Tibial artery (tissue), 4 donors: ENCODE measurements at places on chromosomes 5 and 9.

DNA sequence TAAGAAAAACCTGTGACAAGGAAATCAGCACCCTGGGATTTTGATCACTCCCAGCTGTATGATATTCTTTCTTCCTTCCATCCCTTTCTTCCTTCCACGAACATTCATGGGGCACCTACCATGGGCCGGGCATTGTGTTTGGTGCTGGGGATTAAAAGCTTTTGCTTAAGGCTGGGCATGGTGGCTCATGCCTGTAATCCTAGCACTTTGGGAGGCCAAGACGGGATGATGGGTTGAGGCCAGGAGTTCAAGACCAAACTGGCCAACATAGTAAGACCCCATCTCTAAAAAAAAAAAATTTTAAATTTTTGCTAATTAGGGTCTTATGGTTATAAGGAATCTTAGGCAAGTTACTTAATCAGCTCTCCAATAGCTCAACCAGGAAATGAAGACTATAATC, 48.5 kb upstream of the CLINT1 start:
- no peak for DNase-seq

DNA sequence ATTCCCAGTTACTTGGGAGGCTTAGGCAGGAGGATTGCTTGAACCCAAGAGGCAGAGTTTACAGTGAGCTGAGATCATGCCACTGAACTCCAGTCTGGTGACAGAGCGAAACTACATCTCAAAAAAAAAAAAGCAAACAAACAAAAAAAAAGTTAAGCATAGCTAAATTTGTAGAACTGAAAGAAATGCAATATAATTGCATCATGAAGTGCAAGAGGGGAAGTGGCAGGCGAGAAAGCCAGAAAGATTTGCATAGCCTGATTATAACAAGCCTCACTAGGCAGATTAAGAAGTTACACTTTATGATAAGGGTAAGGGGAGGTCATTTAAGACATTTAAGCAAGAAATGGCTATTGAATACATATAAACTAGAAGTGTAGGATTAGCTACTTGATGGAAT, 187.1 kb downstream of the EDIL3 start:
- no peak for DNase-seq

- DNase-seq, result no peak
These were observed 94.5 kb downstream of the PLPP1 start for GRCh38 chr5:55440188-55440646.

DNA sequence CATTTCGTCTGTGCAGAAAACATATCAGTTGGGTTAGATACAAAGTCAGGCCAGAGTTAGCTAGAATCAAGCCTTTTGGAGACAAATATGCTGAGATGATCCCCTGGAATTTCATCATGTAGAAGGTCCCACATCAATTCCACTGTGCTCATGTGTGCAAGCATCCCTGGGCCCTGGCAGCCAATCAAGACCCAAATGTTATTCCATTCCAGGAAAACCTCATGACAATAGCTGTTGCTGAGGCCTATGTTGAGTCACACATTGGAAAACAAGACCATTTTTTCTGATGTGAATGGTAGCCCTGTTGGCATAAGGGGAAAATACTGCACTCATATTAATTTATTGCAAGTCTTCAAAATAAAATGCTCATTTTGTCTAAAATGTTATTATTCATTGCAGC, 11.5 kb downstream of the SPOCK1 start:
- peak; percentile 82 for DNase-seq

DNA sequence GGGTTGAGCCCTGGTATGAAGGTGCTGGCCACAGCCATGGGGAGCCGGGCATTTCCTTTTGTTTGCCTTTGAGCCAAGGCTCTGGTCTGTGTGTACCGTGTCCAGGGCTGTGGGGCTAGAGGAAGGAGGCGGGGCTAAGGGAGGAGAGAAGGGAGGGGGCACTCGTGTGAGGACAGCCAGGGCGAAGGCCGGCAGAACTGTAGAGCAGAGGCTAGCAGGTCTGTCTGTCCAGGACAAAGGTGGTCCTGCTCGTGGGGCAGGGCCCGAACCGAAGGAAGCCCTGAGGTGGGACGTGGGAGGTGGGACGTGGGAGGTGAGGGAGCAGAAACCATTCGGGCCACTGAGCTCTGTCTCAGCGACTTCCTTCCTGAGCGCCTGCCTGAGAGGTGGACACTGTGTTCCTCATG, 41.3 kb upstream of the TESK1 start:
- peak; percentile 74 for DNase-seq

DNA sequence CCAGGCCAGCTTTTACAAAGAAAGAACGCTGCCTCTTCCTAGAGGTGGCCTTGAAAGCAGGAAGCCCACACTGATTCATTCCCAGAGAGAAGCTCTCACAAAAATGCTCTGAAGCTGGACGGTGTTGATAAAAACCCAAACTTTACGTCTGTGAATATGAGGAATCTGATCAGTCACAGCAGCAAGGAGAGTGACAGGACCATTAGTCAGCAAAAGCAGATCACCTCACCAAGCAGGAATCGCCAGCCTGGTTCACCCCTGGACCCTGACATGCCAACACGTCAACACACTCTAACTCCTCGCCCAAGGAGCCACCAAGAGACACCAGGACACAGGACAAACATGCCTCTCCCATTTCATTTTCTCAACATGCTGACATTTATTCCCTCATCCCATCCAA, 70.6 kb upstream of the ZNF622 start:
- DNase-seq, result no peak

DNA sequence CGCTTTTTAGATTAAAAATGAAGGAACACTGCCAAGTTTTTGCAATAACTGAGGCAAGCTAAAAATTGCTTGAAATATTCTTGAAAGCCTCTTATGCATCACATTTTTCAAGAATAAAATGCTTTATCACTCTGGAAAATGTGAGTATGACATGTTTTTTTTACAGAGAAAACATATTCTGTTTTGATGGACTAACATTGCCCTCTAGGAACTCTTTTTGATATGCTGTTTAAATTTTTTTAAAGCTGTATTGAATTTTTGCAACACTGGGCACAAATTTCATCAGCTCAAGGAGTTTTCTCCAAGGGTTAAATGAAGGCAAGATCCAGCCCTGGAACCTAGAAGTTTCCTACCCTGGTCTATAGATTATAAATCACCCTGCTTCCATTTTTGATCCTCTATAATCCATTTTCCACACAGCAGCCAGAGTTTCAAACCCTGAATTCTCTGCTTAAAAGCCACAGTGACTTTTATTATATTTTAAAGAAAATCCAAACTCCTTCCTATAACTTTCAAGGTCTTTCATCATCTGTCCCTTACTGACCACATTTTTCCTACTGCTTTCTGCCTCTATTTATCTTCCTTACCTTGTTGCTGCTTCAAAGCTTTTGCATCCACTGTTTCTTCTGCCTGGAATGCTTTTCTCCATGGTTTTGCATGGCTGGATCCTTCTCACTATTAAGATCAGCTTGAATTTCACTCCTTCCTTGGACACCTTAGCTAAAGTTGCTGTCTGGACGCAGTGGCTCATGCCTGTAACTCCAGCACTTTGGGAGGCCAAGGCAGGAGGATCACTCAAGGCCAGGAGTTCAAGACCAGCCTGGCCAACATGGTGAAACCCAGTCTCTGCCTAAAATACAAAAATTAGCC, 60.9 kb downstream of the IL31RA start:
- no peak for DNase-seq

- DNase-seq, result no peak
These were observed 19.4 kb downstream of the DTWD2 start for GRCh38 chr5:118968925-118969375.

- no peak for DNase-seq
These were observed 83.3 kb downstream of the DAPK1 start for GRCh38 chr9:87580941-87581438.

DNA sequence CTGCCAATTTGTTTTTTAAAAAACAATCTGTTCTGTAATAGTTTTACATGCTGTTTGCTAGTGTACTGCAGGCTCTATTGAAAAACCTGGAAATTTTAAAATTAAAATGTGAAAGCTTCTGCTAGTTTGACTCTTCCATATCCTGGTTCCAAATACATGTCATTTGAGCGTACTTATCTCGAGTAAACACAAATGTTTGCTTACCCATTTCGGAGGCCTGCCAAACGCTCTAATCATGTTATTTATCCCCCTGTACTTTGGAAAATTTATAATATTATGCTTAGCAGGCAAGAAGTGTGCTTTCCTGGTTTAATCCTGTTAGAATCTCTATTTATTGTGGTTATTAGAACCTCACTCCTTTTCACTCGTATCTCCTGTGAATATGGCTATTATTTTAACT, 476.8 kb upstream of the CYLC2 start:
- DNase-seq, result no peak

DNA sequence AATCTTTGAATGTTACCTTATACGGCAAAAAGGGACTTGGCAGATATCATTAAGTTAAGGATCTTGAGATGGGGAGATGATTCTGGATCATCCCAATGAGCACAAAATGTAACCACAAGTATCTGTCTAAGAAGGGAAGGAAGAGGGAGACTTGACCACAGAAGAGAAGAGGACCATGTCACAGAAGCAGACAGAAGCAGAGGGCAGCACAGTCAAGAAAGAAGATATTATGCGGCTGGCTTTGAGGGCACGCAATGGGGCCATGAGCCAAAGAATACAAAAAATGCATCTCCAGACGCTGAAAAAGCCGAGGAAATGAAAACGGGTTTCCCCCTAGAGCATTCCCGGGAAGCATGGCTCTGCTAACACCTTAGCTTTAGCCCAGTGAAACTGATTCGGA, 225.3 kb downstream of the NR2F1-AS1 start:
- no peak for DNase-seq

GRCh38 chr5:154595662-154596061, 117.6 kb upstream of the HAND1 start:
- DNase-seq, result no peak

- no peak for DNase-seq
These were observed 25.9 kb upstream of the UNC5A start for GRCh38 chr5:176784218-176785165.

DNA sequence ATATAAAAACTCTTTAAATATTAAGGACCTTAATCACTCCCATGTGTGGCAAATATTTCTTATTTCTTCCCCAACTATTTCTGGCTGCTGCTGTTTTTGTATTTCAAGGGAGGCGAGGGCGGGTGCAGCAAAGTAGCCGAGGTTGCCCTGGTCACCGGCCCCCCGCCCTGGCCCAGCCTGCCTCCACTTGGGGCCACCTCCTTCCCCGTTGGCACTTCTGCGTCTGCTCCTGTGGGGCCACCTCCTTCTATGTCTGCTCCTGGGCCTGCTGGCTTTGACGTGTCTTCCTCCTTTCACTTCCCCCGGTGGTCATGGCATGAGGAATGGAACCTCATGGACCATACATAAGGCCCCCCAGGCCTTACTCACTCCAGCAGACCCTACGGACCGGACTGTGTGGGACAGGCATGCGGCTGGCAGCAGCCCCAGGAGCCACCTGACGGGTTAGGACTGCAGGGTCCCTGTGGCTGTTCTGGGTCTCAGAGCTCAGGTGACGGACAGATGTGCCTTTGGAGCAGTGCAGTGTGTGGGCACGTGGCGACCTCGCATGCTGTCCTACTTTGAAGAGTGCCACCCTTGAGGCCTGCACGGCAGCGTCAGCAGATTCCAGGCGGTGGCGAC, 5.8 kb upstream of the ENTPD8 start:
- no peak for DNase-seq

GRCh38 chr9:88724331-88724730, 189.4 kb downstream of the NXNL2 start:
- DNase-seq, result no peak

DNA sequence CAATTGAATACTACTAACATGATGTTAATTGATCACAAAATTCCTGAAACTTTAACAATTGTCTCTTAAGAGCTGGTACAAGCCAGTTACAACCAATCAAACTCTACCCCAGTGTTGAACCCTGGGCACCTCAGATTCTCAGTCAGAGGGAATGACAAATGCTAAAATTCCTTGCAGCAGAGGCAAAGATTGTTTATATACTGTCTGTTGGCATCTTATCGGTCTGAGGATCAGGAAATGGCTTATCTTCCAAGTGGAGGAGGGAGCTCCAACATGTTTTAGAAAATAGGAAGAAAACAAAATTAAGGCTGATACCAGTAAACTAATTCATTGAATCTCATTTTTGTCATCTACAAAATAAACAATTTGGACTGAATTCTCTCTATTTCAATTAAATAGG, 527.8 kb upstream of the ZNF608 start:
- DNase-seq, result no peak

GRCh38 chr9:34291023-34291422, 38.0 kb downstream of the KIF24 start:
- no peak for DNase-seq

DNA sequence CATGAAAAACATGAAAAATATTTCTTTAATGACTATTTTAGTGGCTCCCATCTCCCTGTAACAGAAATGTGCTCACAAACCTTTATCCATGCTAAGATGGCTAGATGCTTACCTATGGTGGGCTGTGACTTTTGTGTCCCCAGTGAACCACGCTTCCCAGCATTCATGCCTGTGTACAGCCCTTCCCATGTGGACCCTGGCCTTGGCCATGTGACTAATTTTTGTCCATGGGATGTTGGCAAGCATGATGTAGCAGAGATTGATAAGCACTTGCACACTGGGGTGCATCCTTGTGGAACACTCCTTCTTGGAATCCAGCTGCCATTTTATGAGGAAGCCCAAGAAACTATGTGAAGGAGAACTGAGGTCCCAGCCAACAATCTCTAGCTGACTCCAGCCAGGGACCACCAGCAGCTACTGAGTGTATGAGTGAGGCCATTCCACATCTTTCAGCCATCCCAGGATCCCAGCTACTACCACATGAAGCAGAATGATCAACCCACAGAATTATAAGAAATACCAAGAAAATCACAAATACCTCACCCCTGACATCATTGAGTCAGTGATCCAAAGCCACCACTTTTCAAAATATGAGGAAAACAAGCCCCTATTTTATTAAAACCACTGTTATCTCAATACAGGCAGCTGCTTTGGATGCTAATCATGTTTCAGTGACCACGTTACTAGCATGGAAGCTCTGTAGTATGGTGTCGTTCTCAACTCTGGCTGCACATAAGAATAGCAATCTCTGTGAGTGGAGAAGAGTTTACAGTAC, 16.1 kb upstream of the RAI14 start:
- no peak for DNase-seq

- no peak for DNase-seq
These were observed 8.0 kb upstream of the FCN2 start for GRCh38 chr9:134872482-134873231.

GRCh38 chr9:126615245-126615790, 1.6 kb downstream of the LMX1B start:
- no peak for DNase-seq

DNA sequence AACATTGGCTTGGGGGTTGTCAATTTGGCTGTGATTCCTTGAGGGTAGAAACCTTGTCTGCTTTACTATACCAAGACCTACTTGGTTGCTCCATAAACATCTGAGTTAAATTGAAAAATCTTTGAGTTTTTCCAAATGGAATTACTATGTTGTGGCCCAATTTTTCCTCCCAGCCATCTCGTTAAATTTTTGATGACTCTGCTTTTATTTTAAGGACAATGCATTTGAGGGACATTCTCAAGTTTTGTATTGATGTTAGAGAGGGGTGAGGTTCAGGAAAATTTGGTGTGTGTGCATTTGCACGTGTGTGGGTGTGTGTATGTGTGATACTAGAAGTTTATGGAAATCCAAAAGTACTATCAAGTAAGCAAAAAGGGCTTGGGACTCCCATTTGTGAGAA, 491.4 kb upstream of the KLF4 start:
- DNase-seq, result no peak

- no peak for DNase-seq
These were observed 43.1 kb downstream of the PTCD2 start for GRCh38 chr5:72363166-72363802.

GRCh38 chr5:153827397-153827796, 211.3 kb downstream of the FAM114A2 start:
- peak; percentile 65 for DNase-seq

GRCh38 chr5:52748590-52748989, 39.1 kb upstream of the ITGA1 start:
- no peak for DNase-seq

- DNase-seq, result no peak
These were observed 159.5 kb downstream of the ARL15 start for GRCh38 chr5:54150841-54151240.
